ENCODE measurements at places on chromosomes 3 and 15.
A peak's percentile ranks its signal among the peaks of the same experiment; 100 is the strongest.

DNA sequence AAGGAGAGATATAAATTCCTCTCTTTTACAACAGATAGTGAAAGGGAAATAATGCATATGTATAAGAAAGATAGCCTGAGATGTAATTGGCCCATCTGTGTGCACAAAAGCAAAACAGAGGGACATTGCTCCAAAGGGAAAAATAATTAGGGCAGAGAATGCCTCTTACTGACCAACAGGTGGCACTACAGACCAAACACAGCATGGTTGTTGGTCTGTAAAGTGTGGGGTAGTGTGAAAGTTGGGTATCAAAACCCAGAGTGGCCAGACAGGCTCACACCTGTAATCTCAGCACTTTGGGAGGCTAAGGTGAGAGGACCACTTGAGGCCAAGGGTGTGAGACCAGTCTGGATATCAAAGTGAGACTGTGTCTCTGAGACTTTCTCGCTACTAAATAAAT, 4.5 kb upstream of the TLNRD1 start:
- no peak for DNase-seq

DNA sequence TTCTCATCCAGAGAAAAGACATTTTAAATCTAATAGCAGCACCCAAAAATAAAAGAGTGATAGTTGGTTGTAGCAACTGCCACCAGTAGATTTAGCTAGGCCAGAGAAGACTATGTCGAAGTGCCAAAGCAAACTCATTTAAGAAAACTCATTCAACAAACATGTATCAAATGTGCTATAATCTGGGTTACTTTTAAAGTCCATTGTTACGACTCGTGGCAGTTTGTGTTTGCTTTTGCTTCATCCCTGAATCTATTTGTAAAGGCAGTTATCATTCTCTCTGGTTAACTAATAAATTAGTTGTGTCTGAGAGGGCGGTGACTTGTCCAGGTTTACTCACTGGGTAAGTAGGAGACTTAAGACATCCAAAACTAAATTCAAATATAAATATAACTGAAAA, 159.4 kb downstream of the ZIC4 start:
- DNase-seq: no peak

- no peak for DNase-seq
Measured at GRCh38 chr3:172515130-172515918, 7.9 kb downstream of the TNFSF10 start.

GRCh38 chr3:191372122-191372521, 41.8 kb upstream of the UTS2B start:
- no peak for DNase-seq

- no peak for DNase-seq
Measured at GRCh38 chr3:106242781-106243180, 374.0 kb upstream of the CBLB start.

DNA sequence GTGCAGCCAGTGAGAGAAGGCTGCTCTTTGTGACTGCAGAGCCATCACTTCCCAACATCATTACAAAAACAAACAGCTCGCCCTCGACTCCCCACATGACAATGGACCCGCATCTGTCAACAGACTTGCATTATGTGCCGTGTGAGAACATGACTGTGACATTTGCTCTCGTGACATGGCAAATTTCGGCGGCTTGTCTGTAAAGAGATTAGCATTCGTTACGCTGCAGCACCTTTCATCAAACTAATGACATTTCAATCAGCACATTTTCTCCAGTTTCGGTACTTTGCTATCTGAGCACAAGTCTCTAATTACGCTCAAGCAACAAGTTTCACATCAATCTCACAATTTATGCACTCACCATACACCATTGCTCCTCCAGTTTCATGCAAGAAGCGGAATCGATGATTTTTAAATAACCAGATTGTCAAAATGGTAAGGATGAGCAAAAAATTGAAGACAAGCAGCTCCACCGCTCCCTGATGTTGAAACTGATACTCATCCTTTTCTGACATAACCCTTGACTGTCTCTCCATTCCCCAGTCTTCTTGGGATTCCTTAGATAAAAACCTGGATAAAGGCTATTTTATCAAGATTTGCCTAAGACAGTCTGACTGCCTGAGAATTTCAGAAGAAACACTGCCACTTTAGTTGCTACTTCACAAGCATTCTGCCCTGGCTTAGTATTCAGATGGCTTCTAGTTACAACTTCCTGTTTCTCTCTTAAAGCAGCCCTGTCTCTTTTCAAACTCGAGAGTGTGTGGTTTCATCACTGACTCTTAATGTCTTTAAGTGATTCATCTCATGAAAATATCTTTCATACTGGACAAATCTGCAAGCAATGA, at the start of gene SLC9A9:
Gene SLC9A9 (minus strand): TSS at position 682 of the 845 bp plus-strand sequence. CDS start 146 bp downstream, at position 536.
- peak; percentile 49 for DNase-seq

GRCh38 chr3:53489386-53489785, 5.0 kb upstream of the CACNA1D start:
- DNase-seq: no peak

DNA sequence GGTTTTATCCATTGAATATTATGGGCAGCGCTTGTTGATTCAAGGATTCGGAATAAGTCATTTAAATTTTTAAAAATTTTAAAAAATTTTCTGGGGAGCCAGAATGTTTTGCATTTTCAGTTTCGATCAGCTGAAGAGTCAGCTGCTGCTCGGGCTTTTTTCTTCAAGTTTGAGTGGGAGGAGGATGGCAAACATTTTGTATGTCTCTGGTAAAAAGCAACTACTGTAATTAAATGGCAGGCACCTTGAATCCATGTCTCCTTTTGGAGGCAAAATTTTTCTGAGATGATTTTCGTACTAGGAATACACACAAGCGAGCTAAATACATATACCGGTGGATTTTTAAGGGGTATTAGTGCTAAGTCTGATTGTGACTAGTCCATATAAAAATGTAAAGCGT, 612 bp downstream of the C3orf38 start:
- DNase-seq: no peak

GRCh38 chr3:25421747-25422146, 6.3 kb upstream of the RARB start:
- no peak for DNase-seq

GRCh38 chr3:149703466-149703865, 45.6 kb upstream of the WWTR1 start:
- no peak for DNase-seq

- no peak for DNase-seq
Measured at GRCh38 chr3:128133273-128133883, 9.8 kb upstream of the RUVBL1 start.

GRCh38 chr3:141900343-141900742, 23.9 kb downstream of the ATP1B3 start:
- no peak for DNase-seq

DNA sequence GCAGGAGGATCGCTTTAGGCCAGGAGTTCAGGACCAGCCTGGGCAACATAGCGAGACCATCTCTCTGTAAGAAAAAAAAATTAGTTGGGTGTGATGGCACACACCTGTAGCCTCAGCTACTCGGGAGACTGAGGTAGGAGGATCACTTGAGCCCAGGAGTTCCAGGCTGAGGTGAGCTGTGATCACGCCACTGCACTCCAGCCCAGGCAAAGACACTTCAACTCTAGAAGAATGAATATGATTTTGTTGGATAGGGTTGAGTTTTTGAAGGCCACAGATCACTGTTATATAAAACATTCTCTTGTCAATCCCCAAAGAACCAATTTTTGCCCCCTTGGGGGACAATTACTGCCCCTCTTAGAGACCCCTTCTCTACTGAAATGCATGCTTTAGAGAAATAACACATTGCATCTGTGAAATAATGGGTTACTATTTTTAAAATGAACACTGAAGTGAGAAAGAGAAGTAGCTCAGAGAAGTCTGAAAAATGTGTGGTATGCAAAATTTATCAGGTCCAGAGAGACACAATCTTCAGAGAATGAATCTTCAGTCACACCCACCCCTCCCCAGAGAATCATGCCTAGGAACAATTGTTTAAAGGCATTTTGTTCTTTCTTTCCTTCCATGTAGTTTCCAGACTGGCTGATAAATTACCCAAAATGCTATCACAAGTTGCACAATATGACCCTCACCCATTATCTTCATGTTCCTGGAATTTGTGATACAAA, 42.7 kb downstream of the METTL6 start:
- no peak for DNase-seq

- DNase-seq: no peak
Measured at GRCh38 chr3:119322021-119322834, 28.0 kb downstream of the ARHGAP31 start.

GRCh38 chr3:129439817-129440617, at the start of the genes IFT122 and MBD4:
Gene IFT122 (plus strand): TSS chr3:129440224. CDS start chr3:129440331, 107 bp downstream.
Gene MBD4 (minus strand): TSS chr3:129439948. CDS start chr3:129439833, 115 bp downstream.
- peak; percentile 99 for DNase-seq

GRCh38 chr3:128343287-128344051, 123.2 kb downstream of the DNAJB8 start:
- DNase-seq: no peak

DNA sequence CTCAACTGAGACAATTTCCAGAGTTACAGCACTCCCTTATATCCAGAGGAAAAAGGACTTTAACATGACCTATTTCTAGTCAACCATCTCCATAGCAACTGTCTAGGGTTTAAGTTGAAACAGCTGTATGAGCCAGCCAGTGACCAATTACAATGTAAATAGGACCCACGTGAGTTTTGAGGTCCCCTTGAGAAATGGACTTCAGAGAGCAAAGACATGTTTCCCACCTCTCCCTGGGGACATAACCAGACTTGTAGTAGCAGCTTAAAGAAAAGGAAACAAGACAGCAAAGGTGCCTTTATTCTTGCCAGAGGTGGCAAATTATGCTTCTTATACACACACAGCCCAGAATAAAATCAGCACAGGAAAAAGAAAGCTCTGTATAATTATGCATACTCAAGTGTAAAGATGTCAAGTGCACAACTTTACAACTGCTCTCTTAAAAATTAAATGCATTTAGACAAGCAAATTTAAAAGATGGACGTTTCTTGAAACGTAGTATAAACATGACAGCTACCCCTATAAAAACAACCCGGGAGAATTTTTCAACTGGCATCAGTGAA, 40.2 kb downstream of the SUMF1 start:
- DNase-seq: peak; percentile 75

DNA sequence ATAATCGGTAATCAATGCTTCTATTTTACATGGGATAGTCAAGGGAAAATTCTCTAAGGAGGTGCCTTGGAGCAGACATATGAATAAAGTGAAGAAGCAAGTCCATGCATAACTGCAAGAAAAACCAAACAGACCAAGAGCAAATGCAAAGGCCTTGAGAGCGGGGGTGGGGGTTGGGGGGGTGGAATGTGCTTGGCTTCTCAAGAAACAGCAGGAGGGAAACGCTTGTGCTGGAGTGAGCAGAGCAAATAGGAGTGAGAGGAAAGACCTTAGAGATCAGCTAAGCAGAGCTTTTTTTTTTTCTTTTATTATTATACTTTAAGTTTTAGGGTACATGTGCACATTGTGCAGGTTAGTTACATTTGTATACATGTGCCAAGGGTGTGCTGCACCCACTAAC, 260.8 kb downstream of the ARPP21 start:
- no peak for DNase-seq

DNA sequence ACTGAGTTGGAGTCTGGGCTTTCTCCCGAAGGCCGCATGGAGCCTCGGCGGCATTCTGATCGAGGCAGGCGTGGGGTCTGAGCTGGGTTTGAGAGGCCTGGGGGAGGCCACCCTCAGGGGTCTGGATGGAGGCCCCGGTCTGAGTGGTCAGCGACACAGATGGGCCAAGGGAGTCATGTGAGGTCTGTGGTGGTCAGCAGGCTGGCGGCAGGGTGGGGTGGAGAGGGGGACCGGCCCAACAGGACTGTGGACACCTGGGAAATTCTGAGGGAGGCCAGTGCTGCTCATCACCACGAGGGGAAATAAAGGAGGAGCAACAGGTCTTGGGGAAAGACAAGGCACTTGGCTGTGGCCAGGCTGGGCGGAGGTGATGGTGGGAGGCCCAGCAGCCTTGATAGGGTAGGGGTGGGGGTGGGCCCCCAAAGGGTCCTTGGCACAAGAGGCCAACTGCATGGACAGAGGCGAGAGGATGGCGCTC, 16.2 kb downstream of the CTSH start:
- DNase-seq: no peak

GRCh38 chr3:33803894-33804526, 5.6 kb downstream of the PDCD6IP start:
- no peak for DNase-seq

- no peak for DNase-seq
Measured at GRCh38 chr15:67146875-67147381, 81.5 kb downstream of the SMAD3 start.

GRCh38 chr3:37859354-37859753, 2.3 kb upstream of the CTDSPL start:
- DNase-seq: no peak

DNA sequence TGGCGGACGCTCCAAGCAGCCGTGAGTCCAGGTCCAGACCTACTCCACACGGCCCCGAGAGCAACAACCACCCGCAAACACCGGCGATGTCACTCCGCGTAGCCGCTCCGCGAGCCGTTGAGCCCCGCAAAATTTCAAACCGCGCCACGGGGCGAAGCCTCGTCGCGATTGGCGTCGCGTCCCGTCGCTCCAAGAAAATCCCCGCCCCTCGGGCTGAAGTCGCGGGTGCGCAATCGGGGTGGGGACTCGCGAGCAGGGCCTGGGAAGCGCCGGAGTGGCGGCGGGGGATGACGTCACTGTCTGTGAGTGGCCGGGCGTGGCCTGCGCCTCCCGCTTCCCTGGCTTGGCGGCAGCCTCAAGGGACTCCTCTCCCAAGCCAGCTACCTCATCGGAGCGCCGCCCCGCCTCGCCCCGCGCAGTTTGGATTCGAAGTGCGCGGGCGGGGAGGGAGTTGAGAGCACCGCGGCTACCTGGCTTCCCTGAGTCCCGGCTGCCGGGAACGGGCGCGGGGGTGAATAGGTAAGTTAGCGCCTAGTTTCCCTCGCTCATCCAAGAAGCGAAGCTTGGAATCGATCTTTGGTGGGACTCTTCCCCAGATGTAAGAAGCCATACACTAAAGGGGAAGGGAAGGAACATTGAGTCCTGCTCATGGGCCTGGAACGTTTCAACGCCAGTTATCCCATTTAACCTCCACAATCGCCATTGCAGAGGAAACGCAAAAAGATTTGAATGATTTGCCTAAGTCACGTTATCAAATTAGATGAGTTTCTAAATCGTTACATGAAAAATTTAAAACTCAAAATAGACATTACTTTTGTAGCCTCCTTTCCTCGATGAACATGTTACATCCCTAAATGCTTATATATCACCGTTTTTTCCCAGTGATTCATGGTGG, at the start of gene PRC1:
Gene PRC1 (minus strand): TSS at position 119 of the 895 bp plus-strand sequence. CDS start 118 bp downstream, at position 1.
- DNase-seq: peak; percentile 92

GRCh38 chr3:39191111-39191510, 1.3 kb downstream of the XIRP1 start:
- no peak for DNase-seq

GRCh38 chr3:170811928-170812591, 57.9 kb downstream of the RPL22L1 start:
- DNase-seq: peak; percentile 63
